ENCODE measurements at places on chromosomes 1 and 21. TPM values are rescaled to one million over a fixed set of nuclear protein-coding genes. Genes with fewer than 3 reads are reported as not detected.

RIPK4 gene
- 1.9 TPM for total RNA-seq

CCDC27 gene
- total RNA-seq: not detected

PCSK9 gene
- total RNA-seq: 2.6 TPM

TUFT1 gene
- 6.8 TPM for total RNA-seq

CAMK2N1 gene
- 4.6 TPM for total RNA-seq

SPRR2B gene
- total RNA-seq: not detected

PTGS2 gene
- 2.1 TPM for total RNA-seq

NHLH2 gene
- total RNA-seq: not detected

DIRAS3 gene
- total RNA-seq: 7.9 TPM

SPRR1A gene
- total RNA-seq: not detected

CLIC6 gene
- total RNA-seq: 0.15 TPM

CNKSR1 gene
- 1.0 TPM for total RNA-seq

TAS1R1 gene
- not detected for total RNA-seq

NID1 gene
- total RNA-seq: 321 TPM

RHOC gene
- total RNA-seq: 891 TPM

BARHL2 gene
- total RNA-seq: not detected

VWA5B1 gene
- total RNA-seq: not detected

C1orf210 gene
- not detected for total RNA-seq

IL23R gene
- total RNA-seq: not detected

SLAMF7 gene
- total RNA-seq: not detected

CD1E gene
- not detected for total RNA-seq

ACTRT2 gene
- total RNA-seq: not detected

NTPCR gene
- 32.7 TPM for total RNA-seq

GSTM3 gene
- 39.8 TPM for total RNA-seq

CA14 gene
- not detected for total RNA-seq
